ENCODE measurements at places on chromosomes 5 and 9.
A peak's percentile ranks its signal among the peaks of the same experiment; 100 is the strongest.

DNA sequence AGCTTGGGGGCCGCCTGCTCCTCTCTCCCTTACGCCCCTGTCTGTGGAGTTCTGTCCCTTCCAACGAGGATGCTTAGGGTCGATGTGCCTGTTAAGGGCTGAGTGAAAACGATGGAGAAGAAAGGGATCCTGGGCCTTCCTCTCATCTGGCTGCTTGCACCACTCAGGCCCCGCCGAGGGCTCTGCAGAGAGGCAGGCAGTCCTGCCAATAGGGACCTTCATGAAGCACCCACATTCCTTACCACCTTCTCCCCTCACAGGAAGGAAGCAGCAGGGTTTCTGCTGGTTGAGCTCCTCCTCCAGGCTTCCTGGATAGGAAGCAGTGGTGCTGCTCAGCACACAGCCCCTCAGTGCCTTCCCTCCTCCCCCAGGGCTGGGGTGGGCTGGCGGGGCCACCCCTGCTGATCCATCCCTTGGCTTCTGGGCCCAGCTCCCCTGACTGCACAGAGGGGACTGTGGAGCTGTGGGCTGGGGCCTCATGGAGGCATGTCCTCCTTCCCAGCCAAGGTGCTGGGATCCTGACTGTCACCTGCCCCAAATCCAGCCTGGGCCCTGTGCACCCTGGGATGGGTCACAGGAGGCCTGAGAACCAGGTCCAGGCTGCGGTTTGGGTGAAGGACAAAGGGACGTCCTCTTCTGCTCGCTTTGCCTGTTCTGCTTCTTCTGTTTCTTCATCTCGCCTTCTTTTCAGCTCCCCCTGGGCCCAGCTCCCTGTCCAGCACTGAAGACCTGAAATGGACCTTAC lies 50.5 kb downstream of the AHRR start:
- DNase-seq: peak; percentile 56

- DNase-seq: no peak
These were observed 12.5 kb downstream of the ABL1 start for GRCh38 chr9:130847306-130848217.

DNA sequence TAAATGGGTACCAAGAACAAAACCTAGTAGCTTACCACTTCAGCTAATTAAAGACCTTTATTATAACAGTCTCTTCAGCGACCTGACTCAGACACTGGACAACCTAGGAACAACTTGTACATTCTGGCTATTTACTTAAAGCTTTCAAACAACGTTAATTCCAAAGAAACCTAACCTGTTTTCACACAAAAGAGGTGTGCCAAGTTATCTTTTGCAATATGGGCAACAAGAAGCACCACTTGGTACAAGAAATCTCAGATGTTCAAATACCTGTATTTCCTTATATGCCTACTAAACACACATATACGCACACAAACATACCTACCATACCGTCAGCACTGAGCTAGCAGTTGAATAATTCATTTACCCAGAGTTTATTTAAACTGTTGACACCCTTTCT lies 23.0 kb downstream of the RNF145 start:
- no peak for DNase-seq

GRCh38 chr5:115124741-115125140 lies 45.0 kb downstream of the TRIM36 start:
- DNase-seq: no peak

DNA sequence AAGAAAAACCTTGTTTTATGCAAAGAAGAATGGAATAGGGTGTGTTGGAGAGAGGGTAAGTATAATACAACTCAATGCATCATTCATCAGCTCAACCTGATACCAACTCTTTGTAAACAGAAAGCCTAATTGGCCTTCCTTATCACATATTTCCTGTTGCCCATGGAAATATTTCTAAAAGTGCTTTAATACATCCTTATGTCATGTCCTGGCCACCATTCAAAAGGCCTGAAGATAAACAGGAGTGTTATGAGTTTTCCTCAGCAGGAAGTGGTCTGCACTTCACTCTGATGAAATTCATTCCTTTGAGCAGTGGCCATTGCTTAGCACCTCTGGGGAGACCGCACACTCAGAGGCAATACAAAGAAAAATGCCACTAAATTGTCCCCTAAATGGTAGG lies 511.2 kb downstream of the SEMA5A start:
- DNase-seq: no peak

DNA sequence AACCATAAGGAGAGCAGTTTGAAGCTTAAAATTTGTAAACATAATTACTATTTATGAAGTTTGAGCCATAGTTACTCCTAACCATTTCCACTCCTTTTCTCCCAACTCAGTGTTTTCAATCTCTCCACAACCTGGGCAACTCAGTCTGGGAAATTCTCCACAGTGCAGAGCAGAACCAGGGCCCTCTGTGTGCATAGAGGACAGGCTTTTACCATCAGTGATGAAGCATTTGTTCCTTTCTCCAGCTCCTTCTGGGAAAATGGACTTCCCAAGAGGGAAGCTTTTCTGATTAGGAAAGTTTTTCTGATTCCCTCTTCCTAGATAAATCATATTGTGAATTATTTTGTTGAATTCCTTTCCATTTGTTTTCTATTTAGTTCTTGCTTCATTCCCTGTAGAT lies 132.3 kb upstream of the MPDZ start:
- no peak for DNase-seq

DNA sequence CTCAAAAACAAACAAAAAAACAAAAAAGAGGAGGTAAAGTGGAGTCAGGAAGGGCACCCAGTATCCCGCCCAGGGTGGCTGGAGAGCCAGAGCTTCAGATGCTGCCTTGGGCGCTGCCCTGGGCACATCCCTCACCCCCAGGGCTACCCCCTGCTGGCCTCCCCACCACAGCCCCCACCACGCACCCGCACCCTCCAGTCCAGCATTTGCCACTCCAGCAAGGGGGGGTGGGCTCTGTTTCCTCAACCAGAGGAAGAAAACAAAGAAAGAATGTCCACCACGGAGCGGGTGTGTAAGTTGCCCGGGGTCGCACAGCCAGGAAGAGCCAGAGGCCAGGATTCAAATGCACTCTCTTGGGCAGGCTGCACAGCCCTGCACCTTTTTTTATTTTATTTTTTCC lies 86.1 kb downstream of the NTNG2 start:
- DNase-seq: no peak

DNA sequence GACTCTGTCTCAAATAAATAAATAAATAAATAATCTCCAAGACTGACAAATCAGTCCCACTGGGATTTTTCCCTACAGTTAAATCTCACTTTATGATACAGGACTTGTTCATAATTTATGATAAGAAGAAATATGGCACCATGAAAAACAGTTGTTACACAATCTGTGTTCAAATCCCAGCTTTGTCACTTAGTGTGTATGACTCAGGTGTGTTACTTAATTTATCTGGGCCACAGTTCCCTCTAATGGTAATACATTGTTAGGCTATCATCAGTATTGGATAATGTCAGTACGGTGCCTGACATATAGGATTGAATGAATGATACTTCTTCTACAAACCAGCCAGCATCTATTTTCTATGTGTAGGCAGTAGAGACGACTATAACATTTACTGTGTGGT lies 23.1 kb downstream of the SLC36A3 start:
- DNase-seq: no peak

- DNase-seq: no peak
These were observed 327.4 kb downstream of the SH3GL2 start for GRCh38 chr9:17906176-17906840.

DNA sequence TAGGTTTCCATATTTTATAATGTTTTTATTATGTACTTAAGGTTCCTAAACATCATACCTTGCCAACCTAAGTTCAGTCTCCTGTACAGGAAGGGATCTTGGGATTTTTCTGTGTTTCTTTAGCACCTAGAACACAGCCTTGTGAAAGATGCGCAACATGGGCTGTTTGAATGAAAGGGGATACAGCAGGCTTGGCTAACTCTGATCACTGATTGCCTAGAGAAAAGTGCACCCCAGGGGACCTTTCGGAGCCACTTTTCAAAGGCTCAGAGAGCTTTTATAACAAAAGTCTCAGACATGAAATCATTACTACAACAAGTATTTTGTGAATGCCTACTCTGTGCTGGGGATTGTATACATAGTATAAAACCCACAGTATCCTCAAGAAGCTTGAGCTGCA lies 261.6 kb downstream of the BNC2 start:
- DNase-seq: no peak

All from activated naive CD8-positive, alpha-beta T cell treated with anti-CD3 and anti-CD28 coated beads, Interleukin-2, amount 10 ng/mL, durations not matched to agents 7 days and 5 days (primary cell).